ENCODE measurements at places on chromosomes 3 and 15.

DNA sequence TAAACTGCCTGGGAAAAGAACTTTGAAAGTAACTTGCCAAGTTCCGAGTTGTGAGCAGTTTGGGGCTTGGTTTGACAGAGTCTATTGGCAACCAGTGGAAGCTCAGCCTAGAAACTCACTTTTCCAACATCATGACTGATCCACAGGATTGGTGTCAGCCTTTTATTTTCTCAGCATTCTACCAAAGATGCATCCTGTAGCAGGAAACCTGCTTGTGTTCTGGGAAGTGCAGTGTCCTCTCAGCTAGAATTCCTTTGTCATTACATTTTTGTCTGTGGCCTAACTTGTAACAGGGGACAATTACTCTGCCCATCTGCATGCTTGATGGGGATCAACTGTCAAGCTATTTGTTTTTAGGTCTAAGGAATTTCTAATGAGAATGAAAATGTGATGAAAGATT lies 116.7 kb upstream of the LMOD3 start:
- DNase-seq = no peak

GRCh38 chr3:126913524-126913923 lies 69.4 kb upstream of the PLXNA1 start:
- no peak for DNase-seq

- DNase-seq = no peak
Observed at GRCh38 chr15:84819291-84819768, 2.2 kb downstream of the ALPK3 start.

GRCh38 chr3:140223631-140224030 lies 288.6 kb downstream of the CLSTN2 start:
- no peak for DNase-seq

DNA sequence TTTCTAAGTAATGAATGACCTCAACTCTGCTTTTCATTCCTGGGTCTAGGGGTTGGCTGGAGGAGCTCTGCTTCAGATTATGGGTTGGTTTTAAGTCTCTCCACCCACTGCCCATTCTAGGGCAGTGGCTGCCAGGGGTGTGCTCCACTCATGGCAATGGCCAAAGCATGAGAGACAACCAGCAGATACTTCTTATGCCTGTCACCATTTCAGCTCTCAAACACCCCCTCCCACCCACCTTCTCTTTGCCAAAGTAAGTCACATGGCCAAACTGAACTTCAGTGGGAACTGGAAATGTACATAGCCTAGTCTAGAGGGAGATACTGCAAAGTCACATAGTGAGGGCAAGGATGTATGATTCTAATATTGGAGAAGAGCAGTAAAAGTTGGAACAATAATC lies 285.3 kb downstream of the RPLP1 start:
- DNase-seq = no peak

DNA sequence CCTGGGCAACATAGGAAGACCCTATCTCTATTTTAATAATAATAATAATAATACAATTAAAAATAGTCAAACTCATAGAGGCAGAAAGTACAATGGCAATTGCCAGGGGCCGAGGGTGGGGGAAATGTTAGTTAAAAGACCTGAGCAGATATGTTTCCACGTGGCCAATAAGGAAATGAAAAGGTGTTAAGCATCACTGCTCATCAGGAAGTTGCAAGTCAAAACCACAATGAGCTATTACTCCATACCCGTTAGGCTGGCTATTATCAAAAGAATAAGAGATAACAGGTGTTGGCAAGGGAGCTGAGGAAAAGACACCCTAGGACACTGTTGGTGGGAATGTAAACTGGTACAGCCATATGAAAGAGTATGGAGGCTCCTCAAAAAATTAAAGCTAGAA lies 60.4 kb upstream of the PRSS50 start:
- no peak for DNase-seq

- DNase-seq = peak; percentile 55
Observed at GRCh38 chr3:125055331-125055912, 375 bp downstream of the HEG1 start.

GRCh38 chr15:62456011-62456920 lies 291.2 kb upstream of the C2CD4B start:
- no peak for DNase-seq

DNA sequence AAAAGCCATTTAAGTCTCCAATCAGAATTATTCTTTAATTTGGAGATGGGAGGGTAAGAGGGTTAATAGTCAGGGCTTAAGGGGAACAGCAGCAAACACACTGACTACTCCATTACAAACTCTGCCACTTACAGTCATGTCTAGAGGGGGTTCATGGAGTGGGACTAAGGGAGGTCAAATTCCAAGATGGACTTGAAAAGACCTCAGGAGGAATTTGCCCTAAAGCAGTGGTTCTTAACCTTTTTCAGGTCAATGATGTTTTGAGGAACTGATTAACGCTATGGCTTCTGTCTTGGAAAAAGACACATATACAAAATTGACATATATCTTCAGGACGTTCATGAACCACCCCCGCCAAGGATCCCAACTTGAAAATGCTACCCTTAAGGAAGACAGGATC lies 13.9 kb downstream of the GOLIM4 start:
- no peak for DNase-seq

DNA sequence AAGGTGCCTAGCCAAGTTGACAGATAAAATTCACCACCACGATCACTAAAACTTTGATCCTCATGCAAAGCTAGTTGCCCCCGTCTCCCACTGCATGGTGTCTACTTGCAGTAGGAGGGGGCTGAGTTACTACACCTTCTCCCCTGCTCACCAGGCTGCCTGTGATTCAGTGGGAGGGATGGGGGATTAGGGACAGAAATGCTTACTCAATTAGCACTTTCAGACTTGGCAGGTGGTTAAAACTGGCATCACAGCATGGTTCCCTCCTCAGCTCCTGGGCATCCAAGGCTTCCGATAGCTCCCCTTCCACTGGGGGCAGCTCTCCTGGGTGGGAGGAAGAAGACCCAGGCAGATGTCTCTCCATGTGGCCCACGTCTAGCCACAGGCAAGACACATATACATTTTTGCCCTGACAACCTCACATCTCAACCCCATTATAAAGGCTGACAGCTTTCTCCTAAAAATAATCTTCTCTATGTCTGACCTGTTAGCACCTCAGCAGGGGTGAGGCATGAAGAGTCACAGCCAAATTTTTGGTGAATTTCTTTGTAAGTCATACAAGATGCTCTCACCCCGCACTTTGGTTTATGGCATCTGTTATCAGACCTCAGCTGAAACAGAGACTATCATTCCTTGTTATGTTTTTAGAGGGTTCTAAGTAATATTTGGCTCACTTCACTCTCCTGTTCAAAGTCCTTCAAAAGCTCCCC lies 369.0 kb downstream of the SV2B start:
- DNase-seq = no peak

GRCh38 chr15:27937851-27938250 lies 161.3 kb downstream of the OCA2 start:
- DNase-seq = no peak

- DNase-seq = no peak
Observed at GRCh38 chr15:75058127-75058905, 34.9 kb downstream of the PPCDC start.

- DNase-seq = no peak
Observed at GRCh38 chr3:126340943-126341754, 16.1 kb downstream of the KLF15 start.

DNA sequence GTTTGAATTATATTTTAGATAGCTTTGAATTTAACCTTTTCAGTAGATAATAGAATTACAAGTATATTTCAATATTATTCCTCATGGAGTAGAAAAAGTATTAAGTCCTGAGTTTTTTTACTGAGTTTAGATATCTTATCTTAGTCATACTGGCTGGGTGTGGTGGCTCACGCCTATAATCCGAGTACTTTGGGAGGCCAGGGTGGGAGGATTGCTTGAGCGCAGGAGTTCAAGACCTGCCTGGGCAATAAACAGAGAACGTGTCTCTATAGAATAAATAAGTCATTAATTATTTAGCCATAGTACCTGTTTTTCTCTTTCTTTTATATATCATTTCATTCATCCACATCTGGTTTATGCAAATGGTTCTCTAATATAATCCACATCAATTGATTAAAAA lies 9.9 kb downstream of the RAP2B start:
- DNase-seq = no peak

GRCh38 chr3:171385086-171385485 lies 75.1 kb downstream of the TNIK start:
- no peak for DNase-seq

DNA sequence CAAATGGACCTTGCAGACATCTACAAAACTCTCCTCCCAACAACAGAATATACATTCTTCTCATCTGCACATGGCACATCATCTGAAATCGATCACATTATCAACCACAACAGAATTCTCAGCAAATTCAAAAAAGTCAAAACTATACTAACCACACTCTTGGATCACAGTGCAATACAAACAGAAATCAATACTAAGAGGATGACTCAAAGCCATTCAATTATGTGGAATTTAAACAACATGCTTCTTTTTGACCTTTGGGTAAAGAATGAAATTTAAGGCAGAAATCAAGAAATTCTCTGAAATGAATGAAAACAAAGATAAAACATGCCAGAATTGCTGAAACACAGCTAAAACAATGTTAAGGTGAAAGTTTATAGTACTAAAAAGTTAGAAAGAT lies 358.1 kb downstream of the NSUN3 start:
- no peak for DNase-seq

DNA sequence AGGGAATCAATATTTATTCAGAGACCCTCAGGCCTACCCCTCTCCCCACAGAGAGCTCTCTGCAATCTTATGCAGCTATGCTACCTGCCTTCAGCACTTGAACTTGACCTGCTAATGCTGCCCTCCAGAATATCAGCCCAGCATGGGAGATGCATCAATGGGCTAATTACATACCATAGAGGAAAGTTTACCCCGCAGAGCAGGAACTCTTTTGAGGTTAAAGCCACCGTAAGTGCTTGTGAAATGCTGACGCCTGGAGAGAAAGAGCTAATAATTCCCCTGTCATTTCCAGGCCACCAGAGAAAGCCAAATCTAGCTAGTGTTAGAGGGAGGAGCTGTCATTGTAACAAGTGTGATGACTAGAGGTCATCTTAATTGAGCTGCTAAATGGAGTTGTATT lies 127.5 kb downstream of the CHST2 start:
- no peak for DNase-seq

DNA sequence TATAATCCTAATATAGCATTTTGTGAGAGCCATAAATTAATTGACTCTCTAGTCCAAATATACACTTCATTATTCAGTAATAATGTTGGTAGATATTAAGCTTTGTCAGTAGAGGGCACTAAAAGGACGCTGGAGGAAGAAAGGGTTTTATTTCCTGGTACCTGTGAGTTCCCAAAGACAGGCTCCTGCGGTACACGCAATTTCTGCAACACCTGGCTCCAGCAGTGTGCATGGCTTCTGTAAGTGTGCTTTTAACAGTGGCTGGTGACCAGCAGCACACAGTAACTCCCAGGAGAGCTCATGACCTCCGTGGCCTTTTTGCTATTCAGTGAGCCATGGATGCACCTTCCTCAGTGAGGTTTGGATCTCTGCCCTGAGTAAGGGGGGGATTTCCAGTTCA lies 338.3 kb upstream of the ZNF385D start:
- peak; percentile 26 for DNase-seq

- DNase-seq = no peak
Observed at GRCh38 chr3:18233987-18234716, 191.0 kb downstream of the SATB1 start.

DNA sequence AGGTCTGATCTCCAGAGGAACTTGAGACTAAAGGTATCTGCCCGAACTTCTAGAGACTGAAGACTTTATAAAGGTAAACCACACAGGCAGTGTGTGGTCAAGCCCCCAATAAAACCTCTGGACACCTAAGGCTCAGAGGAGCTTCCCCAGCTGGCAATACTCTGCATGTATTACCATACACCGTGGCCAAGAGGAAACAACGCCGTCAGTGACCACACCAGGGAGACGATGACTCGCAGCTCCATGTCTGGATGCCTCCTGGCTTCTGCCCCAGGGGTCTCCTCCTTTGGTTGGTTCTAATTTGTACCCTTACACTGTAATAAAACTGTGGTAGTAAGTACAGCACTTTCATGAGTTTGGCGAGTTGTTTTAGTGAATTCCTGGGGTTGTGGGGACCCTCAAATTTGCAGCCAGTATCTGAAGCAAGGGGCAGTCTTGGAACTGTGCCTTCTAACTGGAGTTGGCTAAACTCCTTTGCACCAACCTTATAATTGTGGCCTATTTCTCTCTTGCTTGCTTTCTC lies 32.1 kb upstream of the BCL2L10 start:
- no peak for DNase-seq

DNA sequence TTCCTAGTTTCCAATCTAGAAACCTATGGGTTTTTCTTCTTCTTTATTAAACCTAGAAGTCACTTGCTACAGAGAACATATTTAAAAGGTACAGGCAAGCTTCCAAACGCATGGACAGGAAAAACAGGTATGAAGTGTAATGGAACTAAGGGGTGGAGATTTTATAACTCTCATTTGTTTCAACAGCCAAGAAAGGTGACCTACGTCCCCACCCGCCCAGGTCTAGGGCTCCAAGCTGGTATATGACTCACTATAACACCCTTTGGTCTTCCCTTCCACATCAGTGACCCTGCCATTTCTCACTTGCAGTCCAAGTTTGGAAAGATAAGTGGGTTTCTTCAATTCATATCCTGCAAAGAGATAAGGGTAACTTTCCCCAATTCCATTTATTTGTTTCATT lies 6.0 kb upstream of the LIPH start:
- DNase-seq = no peak

GRCh38 chr3:14505001-14505802 lies 34.9 kb downstream of the GRIP2 start:
- no peak for DNase-seq

DNA sequence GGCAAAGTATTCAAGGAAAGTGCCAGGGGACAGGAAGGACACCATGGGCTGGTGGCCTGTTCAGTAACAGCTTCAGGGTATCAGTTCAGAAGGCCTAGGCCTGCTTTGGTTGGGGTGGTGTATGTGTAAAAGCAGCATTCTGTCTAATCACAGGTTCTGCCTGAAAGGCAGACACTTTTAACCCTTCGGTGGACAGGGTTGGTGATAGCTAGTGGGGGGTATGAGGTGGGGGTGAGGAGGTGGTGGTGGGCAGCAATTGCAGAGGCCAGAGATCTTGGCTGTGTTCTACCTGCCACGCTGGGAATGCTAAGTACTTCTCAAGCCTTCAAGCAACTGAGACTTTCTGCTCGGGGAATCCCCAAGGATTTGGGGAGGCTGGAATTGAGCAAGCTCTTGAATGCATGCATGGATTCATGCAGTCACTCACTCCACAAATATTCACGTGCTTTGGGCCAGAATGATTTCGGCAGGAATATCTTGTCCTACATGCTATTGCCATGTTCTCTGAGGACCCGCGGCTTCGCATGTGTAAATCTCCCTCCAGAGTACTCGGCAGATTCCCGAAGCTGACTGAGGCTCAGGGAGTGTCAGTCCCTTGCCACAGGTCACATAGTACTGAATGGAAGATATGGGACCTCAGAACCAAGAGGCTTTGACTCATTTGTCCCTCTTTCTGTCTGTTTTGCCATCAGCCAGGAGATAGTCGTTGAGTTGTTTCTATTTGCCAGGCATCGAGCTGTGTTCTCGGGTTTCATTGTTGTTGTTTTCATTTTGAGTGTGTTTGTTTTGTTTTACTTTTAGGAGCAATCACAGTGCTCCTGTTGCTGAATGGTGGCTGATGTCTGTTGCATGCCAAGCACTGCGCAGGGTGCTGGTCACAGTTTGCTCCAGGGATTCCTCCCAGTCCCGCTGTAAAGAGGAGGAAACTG lies 65.5 kb downstream of the SMAD3 start:
- DNase-seq = no peak
